Caco-2 (cell line): ENCODE measurements at places on chromosomes 3 and 15.

DNA sequence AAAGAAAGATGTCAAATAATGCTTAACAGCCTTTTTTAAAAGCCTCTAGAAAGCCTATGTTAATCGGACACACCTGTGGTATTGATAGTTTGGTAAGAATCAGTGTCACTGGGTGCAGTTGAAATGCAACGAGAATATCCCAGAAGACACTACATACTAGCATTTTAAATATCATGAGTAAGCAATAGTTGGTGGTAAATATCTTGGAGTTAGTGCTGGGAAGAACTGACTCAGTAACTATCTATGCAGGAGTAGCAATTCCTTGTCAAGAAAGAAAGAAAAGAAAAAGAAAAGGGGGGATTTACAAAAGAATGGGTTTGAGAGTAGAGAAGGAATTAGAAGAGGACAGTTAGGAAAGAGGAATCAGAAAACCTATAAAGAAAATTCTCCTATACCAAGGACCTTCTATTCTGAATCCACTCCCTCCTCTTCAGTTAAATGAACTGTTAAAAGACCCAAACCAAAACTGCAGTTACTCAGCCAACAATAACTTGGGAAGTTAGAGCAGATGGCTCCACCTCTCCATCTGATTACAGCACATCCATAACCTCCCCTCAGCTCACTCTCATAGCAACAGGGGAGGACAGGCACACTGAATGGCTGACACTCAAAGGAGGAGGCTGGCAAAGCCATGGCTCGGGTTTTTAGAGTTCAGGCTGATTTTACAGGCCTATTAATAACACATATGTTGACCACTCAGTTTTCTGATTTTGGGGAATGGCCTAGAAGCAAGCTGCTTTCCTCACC is 207.6 kb upstream of the MDFIC2 start:
- H3K36me3 ChIP-seq, result no peaks in the 10 kb centered on the region
- H3K4me3 ChIP-seq, result no peak overlapping the region
- H3K27me3 ChIP-seq, result no peaks in the 10 kb centered on the region
- no peak for DNase-seq
- H3K4me1 ChIP-seq, result no peaks in the 10 kb centered on the region
- no peak overlapping the region for H3K27ac ChIP-seq

- H3K27me3 ChIP-seq, result no peaks in the 10 kb centered on the region
- H3K4me3 ChIP-seq, result no peak overlapping the region
- no peaks in the 10 kb centered on the region for H3K36me3 ChIP-seq
- no peak for DNase-seq
Measured at GRCh38 chr3:87145553-87145952, 81.6 kb upstream of the CHMP2B start.

GRCh38 chr3:168973897-168974296 is 689.6 kb downstream of the MECOM start:
- no peak for DNase-seq
- H3K4me1 ChIP-seq, result no peaks in the 10 kb centered on the region
- H3K27me3 ChIP-seq, result no peaks in the 10 kb centered on the region
- no peak overlapping the region for H3K4me3 ChIP-seq

GRCh38 chr15:56653107-56653506 is 80.2 kb downstream of the ZNF280D start:
- H3K4me3 ChIP-seq, result no peak overlapping the region
- no peak overlapping the region for H3K27ac ChIP-seq
- H3K36me3 ChIP-seq, result no peaks in the 10 kb centered on the region
- no peaks in the 10 kb centered on the region for H3K4me1 ChIP-seq
- no peak for DNase-seq

- no peak overlapping the region for H3K27ac ChIP-seq
- no peaks in the 10 kb centered on the region for H3K27me3 ChIP-seq
- H3K4me1 ChIP-seq, result peaks cover 9% of the 10 kb centered on the region
- no peak for DNase-seq
- H3K36me3 ChIP-seq, result no peaks in the 10 kb centered on the region
- H3K4me3 ChIP-seq, result no peak overlapping the region
Measured at GRCh38 chr3:183159333-183159732, 3.2 kb downstream of the LAMP3 start.

DNA sequence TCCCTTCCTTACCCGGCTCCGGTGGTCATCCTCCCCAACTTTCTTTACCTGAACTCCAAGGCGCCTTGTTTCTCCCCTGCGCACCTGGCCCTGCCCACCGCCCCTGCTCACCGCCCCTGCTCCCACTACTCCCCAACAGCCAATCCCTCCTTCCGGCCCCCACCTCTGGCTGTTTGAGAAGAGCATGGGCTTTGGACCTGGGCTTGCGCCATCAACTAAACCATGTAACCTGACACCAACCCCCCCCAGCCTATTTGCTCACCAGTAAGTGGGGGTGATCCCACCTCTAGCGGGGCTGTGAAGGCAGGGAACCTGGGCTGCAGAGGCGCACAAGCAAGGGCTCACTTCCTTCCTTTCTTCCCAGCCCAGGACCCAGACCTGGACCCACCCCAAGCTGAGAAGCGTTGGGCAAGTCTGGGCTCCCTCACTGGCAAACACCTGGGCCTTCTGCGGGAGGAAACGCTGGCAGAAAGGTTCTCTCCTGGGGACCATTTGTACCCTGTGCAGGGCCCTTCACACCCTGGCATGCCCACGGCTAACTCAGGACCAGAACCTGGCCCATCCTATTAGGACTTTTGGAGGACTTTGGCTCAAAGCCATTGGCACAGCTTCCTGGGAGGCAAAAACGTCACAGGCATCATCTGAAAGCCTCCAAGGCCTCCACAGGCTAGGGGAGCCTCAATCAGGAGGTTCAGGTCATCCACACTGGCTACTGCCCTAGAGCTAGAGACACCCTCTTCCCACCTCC is at the start of gene PLXNB1:
TSS of gene PLXNB1 (minus strand) at position 127 of the 748 bp plus-strand sequence. CDS start 5,475 bp downstream, outside the sequence.
- peaks cover 72% of the 10 kb centered on the region for H3K4me1 ChIP-seq
- H3K36me3 ChIP-seq, result peaks cover 6% of the 10 kb centered on the region
- peak within 1 kb of the TSS; percentile 84 for H3K4me3 ChIP-seq
- H3K27ac ChIP-seq, result no peak within 1 kb of the TSS

DNA sequence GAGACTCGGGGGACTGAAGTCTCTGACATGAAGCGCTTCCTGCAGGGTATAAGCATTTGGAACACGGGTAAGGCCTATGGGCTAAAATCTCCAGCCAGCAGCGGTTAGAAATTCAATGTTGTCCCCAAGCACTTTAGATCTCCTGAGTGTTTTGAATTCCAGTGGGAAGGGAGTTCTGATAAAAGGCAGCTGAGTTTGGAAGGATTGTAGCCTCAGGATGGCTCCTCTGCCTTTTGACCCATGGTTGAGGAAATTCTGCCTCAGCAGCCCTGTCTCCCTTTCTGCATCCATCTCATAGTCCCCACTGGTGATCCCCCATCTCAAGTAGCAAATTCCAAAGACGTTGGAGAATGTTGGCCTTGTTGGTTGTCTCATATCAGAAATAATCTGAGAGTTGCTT is 24.2 kb upstream of the HACD2 start:
- H3K4me1 ChIP-seq, result peaks cover 41% of the 10 kb centered on the region
- H3K4me3 ChIP-seq, result no peak overlapping the region
- H3K27me3 ChIP-seq, result no peaks in the 10 kb centered on the region
- no peak overlapping the region for H3K27ac ChIP-seq
